ENCODE measurements at places on chromosomes 3 and 15.

GRCh38 chr3:13424865-13425617 lies 4.9 kb upstream of the NUP210 start:
- no peaks in the 10 kb centered on the region for H3K36me3 ChIP-seq
- H3K4me3 ChIP-seq: no peak overlapping the region
- H3K4me1 ChIP-seq: no peaks in the 10 kb centered on the region
- H3K27me3 ChIP-seq: peaks cover 9% of the 10 kb centered on the region
- no peak overlapping the region for H3K27ac ChIP-seq
- ATAC-seq: no peak

GRCh38 chr3:123028233-123028828 lies 768 bp upstream of the SEMA5B start:
- ATAC-seq: peak; percentile 77
- H3K27ac ChIP-seq: no peak overlapping the region
- no peaks in the 10 kb centered on the region for H3K36me3 ChIP-seq

DNA sequence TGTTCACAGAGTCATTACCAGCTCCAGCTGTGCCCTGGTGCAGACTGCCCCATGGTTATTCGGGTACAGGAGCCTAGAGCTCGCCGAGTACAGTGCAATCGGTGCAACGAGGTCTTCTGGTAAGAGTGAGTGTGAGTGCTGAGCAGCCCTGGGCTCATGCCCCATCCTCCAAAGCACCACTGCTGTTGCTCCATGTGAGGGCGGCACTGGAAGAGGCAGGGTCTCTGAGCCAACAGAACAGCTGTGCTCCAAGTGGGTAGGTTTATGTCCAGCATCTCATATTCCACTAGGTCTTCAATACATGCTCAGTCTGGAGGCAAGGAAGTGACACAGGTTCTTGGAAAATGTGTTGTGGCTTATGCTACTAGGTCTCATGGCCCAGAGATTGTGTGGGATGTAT lies 19.5 kb upstream of the P4HTM start:
- no peak for ATAC-seq
- H3K27me3 ChIP-seq: no peaks in the 10 kb centered on the region
- H3K27ac ChIP-seq: no peak overlapping the region
- no peaks in the 10 kb centered on the region for H3K4me1 ChIP-seq

GRCh38 chr3:82520846-82521245 lies 759.4 kb upstream of the GBE1 start:
- H3K27me3 ChIP-seq: no peaks in the 10 kb centered on the region
- H3K36me3 ChIP-seq: no peaks in the 10 kb centered on the region
- ATAC-seq: no peak
- no peaks in the 10 kb centered on the region for H3K4me1 ChIP-seq
- no peak overlapping the region for H3K27ac ChIP-seq

GRCh38 chr3:176872771-176873209 lies 324.5 kb downstream of the TBL1XR1 start:
- H3K4me3 ChIP-seq: no peak overlapping the region
- no peaks in the 10 kb centered on the region for H3K4me1 ChIP-seq
- H3K36me3 ChIP-seq: no peaks in the 10 kb centered on the region
- ATAC-seq: no peak
- no peaks in the 10 kb centered on the region for H3K27me3 ChIP-seq
- H3K27ac ChIP-seq: no peak overlapping the region

GRCh38 chr3:159187232-159187631 lies 385.4 kb downstream of the MFSD1 start:
- ATAC-seq: peak; percentile 44
- H3K27ac ChIP-seq: no peak overlapping the region
- H3K27me3 ChIP-seq: no peaks in the 10 kb centered on the region
- no peaks in the 10 kb centered on the region for H3K4me1 ChIP-seq
- H3K4me3 ChIP-seq: no peak overlapping the region

DNA sequence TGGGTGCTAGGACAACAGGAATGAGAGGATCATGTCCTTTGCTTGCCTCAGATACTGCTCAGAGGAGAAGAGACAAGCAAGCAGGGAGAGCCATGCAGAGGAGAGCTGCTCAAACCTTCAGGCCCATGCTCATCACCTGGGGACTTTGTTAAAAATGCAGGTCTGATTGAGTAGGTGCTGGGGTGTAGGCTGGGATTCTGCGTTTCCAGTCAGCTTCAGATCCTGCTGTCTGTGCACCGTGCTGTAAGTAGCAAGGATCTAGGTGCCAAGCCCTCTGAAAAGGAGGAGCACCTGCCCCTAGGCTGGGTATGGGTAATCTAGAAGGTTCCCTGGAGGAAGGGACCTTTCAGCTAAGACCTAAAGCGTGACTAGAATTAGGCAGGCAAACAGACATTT lies 7.3 kb downstream of the FLNB start:
- peaks cover 50% of the 10 kb centered on the region for H3K4me1 ChIP-seq
- no peak overlapping the region for H3K4me3 ChIP-seq
- H3K36me3 ChIP-seq: no peaks in the 10 kb centered on the region
- no peak for ATAC-seq

GRCh38 chr3:133821767-133822638 lies 16.4 kb downstream of the SRPRB start:
- H3K4me1 ChIP-seq: no peaks in the 10 kb centered on the region
- H3K36me3 ChIP-seq: peaks cover 84% of the 10 kb centered on the region
- no peak overlapping the region for H3K4me3 ChIP-seq
- H3K27ac ChIP-seq: no peak overlapping the region
- H3K27me3 ChIP-seq: no peaks in the 10 kb centered on the region
- ATAC-seq: peak; percentile 50

DNA sequence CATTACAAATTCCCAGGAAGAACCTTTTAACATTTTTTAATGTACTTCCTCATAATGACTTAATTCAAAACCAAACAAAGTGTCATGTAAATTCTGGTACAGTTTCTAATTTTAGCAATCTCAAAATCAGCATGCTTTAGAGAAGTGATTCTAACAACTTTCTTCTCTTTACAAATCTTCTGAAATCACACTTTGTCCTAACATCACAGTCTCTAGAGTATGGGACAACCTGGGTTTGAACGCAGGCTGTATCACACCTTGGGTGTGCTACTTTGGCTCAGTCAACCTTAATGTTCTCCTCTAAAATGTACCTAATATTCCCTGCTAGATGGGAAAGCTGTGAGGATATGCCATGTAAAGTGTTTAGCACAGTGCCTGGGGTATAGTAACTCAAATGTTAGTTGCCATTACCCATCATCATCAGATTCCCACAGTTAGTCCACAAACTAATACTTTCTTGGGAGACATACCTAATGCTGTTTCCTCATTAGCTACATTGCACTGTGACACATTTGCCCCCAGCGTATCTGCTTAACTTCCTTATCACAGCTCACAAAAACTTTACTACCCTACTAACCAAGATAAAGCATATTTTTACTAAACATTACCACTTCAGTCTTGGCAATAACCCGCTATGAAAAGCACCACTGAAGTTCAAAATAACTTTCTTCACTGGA lies 3.1 kb downstream of the TSPAN3 start:
- no peaks in the 10 kb centered on the region for H3K36me3 ChIP-seq
- no peaks in the 10 kb centered on the region for H3K27me3 ChIP-seq
- no peak for ATAC-seq

GRCh38 chr15:39624806-39625205 lies 43.9 kb downstream of the THBS1 start:
- H3K27ac ChIP-seq: no peak overlapping the region
- ATAC-seq: peak; percentile 91
- no peak overlapping the region for H3K4me3 ChIP-seq
- H3K36me3 ChIP-seq: no peaks in the 10 kb centered on the region

DNA sequence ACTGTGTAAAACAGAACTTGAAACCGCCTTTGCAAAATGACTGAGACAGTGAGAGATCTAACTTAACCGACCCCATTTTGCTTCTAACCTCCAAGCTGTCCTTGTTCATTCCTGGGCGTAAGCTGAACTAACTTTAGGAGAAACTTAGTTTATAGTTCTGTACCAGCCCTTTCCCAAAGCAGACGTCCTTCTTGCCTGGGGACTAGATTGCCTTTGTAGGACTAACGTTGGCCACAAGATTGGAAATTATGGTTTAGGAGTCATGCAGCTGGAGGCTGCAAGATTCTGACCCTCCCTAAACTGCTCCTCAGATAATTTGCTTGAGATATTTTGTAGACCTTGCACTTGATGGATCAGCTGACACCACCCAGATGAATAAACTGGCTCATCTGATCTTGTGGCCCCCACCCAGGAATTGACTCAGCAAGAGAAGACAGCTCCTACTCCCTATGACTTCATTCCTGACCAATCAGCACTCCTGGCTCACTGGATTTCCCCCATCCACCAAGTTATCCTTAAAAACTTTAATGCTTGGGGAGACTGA lies 219.9 kb upstream of the PROK2 start:
- H3K27ac ChIP-seq: no peak overlapping the region
- no peak overlapping the region for H3K4me3 ChIP-seq
- ATAC-seq: no peak
- no peaks in the 10 kb centered on the region for H3K4me1 ChIP-seq
- H3K36me3 ChIP-seq: no peaks in the 10 kb centered on the region
- no peaks in the 10 kb centered on the region for H3K27me3 ChIP-seq

GRCh38 chr3:40768046-40768445 lies 243.3 kb downstream of the ZNF621 start:
- ATAC-seq: no peak
- no peak overlapping the region for H3K27ac ChIP-seq
- H3K36me3 ChIP-seq: no peaks in the 10 kb centered on the region

- peaks cover 98% of the 10 kb centered on the region for H3K36me3 ChIP-seq
- H3K4me3 ChIP-seq: no peak overlapping the region
- H3K27ac ChIP-seq: no peak overlapping the region
- no peaks in the 10 kb centered on the region for H3K4me1 ChIP-seq
- ATAC-seq: no peak
Observed at GRCh38 chr3:42557854-42558253, 23.9 kb downstream of the SEC22C start.

DNA sequence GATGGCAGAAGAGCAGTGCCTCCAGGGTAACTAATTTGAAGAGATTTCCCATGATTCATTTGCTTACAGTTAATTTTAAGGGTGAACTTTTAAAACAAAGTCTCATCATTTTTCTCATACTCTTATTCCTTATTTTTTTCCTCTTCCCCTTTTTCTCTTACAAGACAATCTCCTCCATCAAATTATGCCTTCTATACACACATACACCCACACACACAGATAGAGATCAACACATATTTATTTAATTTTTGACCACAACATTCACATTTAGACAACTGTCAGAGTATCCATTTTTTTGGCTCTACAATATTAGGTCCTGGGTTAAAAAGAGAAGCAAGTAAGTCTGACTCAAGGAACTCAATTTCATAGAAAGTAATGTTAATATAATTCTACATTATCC lies 37.6 kb downstream of the AAGAB start:
- H3K4me1 ChIP-seq: peaks cover 12% of the 10 kb centered on the region
- H3K36me3 ChIP-seq: no peaks in the 10 kb centered on the region

DNA sequence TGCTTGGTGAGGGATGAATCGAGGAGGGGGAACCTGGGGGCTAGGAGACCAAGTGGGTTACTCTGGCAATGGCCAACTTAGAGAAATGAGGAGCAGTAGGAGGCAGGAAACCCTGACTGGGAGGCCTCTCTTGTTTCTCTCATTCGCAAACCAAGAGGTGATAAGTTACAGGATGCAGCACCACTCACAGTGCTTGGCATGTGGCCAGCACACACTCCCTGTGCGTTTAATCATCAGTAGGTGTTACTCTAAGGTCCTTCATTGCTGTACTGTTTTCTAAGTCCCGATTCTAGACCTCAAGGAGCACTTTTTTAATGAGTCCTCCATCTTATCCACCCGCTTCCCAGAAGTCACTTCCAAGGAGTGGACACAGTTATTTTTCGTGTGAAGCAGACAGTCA lies 314.1 kb upstream of the TRIM42 start:
- no peaks in the 10 kb centered on the region for H3K4me1 ChIP-seq
- no peak overlapping the region for H3K27ac ChIP-seq
- ATAC-seq: no peak
- H3K27me3 ChIP-seq: no peaks in the 10 kb centered on the region

DNA sequence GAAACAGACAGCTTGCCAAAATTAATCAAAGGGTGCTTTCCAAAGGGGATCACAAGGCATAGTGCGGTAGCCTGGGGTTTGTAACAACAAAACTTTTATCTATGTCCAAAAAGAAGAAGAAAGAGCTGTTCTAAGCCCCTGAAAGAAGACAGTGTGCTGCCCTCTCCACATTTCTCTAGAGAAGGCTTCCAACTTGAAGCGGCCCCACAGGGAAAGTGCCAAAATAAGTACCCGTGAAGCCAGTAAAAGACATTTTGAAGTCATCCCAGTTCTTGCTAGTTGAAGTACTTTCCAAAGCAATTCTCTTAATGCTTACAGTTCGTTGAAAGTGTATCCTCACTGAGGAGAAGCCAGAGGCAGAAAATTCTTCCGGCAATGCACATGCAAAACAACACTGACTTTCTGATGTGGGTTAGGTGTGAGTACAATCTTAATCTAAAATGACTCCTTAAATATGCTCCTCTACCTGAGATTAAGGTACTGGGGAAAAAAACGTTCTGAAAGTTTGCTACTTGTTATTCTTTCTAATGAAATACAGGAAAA lies 21.3 kb downstream of the GPR15 start:
- peaks cover 7% of the 10 kb centered on the region for H3K27me3 ChIP-seq
- H3K4me3 ChIP-seq: no peak overlapping the region
- no peak overlapping the region for H3K27ac ChIP-seq
- no peaks in the 10 kb centered on the region for H3K36me3 ChIP-seq
- no peaks in the 10 kb centered on the region for H3K4me1 ChIP-seq

GRCh38 chr15:78308422-78309032 lies 9.1 kb upstream of the SKIC8 start:
- no peak overlapping the region for H3K27ac ChIP-seq
- peak; percentile 69 for ATAC-seq
- no peak overlapping the region for H3K4me3 ChIP-seq
- H3K36me3 ChIP-seq: no peaks in the 10 kb centered on the region

DNA sequence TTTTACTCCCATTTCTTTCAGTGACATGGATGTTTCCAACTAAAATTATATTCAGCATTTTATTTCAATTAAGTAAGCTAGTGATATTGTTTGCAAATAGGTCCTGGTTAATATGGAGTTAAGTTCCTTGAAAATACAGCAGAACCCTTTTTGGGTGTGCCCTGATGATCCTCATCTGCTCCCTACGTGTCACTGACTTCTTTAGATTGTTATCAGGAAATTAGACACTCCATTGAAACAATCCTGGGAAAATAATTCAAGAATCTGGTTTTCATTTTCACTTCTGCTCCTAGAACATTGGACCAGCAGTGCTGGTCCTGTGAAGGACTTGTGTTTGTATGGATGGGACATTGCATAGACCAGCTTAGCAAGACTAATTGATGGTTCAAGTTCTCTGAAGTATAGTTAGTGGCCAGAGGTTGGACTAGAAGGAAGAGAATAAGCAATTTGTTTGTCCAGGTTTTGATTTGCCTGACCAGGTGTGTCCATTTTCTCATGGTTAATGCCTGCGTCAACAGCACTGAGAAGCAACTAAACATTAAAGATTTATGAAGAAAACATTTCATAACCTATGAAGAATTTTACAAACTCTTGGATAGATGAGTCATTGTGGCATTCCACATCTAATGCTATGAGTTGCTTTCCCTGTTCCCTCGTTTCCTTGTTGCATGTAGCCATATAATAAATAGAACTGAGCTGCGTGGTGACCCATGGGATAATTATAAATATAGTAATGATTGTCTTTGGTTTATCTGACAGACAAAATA lies 95.8 kb downstream of the ZPLD1 start:
- H3K4me3 ChIP-seq: no peak overlapping the region
- no peaks in the 10 kb centered on the region for H3K36me3 ChIP-seq
- H3K4me1 ChIP-seq: no peaks in the 10 kb centered on the region
- no peaks in the 10 kb centered on the region for H3K27me3 ChIP-seq
- ATAC-seq: no peak
